Fibroblast of the aortic adventitia (primary cell): ENCODE measurements at places on chromosomes 3 and 15.

DNA sequence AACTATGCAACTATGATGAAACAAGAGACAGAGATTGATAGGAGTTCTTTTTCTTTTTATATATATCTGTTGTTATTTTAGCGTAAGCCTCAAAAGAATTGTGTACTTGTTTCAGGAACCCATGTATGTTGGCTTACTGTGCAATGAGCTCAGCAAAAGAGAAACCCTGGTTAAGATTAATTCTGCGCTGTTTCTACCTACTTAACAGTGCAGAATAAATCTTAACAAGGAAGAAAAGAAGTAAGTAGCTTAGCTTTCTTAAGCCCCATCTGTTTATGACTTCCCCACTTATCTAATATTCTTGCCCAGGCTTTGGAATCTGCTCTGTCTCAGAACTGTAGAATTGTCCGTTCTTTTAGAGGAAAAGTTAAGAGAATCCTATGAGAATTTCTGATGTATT, 27.4 kb downstream of the ECT2 start:
- DNase-seq = no peak

DNA sequence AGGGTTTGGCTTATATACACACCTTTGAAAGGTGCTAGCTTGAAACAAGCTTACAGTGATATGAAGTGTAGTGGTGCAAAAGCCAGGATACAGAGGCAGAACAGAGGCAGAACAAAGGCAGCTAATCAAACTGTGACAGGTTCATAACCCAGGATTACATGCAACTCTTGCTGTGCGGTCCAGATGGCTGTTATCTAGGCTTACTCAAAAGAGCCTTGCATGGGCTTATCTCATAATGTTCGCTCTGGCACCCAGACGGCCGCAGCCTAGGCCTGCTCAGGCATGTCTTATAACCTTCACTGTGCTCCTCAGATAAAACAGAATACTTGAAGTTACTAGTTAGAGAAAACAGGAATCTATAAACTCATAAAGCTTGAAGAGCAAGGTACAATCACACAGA, 22.8 kb upstream of the NOX5 start:
- DNase-seq = peak; percentile 47

GRCh38 chr15:56794553-56795329, 61.4 kb upstream of the ZNF280D start:
- DNase-seq = no peak

- peak; percentile 28 for DNase-seq
Measured at GRCh38 chr3:115792206-115792955, 169.1 kb downstream of the GAP43 start.

GRCh38 chr15:40361640-40362039, 3.6 kb downstream of the DISP2 start:
- no peak for DNase-seq

DNA sequence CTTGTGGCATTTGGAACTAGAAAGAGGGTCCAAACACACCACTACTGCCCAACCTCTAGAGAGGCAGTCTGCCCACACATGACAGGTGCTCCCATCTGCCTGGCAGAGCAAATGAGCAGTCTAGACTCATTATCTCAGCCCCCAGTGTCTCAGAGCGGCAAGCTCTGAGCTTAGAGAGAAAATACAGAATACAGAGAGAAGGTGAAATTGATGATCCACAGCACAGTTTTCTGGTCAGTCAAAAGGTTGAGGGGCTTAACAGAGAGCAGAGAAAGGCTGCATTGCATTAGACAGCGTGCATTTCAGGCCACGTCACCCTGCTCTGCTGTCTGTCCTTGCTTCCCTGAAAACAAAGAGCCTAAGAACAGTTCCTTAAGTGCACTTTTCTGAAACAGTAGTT, 135.1 kb downstream of the KCNMB2 start:
- no peak for DNase-seq

GRCh38 chr3:162933656-162934055, 1437.0 kb downstream of the OTOL1 start:
- no peak for DNase-seq
